ENCODE measurements at places on chromosomes 4 and X.

- DNase-seq, result no peak
Observed at GRCh38 chr4:141080668-141081067, 52.6 kb downstream of the RNF150 start.

DNA sequence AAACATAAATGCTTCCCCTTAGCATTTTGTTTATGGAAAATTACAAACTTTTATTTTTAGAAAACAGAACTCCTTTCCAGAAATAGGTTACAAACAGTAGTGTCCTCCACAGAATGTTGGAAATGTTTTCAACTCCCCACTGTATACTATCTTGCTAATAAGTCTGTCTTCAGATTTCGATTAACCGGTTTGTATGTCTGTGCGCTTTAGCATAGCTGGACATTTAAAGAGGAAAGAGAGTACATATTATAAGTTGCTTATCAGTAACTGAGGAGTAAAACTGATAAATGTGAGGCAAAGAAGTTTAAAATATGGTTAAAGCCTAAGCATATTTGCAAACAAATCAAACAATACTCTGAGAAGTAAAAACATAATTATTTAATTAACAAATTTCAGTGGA is 3.4 kb downstream of the CXCL8 start:
- no peak for DNase-seq

DNA sequence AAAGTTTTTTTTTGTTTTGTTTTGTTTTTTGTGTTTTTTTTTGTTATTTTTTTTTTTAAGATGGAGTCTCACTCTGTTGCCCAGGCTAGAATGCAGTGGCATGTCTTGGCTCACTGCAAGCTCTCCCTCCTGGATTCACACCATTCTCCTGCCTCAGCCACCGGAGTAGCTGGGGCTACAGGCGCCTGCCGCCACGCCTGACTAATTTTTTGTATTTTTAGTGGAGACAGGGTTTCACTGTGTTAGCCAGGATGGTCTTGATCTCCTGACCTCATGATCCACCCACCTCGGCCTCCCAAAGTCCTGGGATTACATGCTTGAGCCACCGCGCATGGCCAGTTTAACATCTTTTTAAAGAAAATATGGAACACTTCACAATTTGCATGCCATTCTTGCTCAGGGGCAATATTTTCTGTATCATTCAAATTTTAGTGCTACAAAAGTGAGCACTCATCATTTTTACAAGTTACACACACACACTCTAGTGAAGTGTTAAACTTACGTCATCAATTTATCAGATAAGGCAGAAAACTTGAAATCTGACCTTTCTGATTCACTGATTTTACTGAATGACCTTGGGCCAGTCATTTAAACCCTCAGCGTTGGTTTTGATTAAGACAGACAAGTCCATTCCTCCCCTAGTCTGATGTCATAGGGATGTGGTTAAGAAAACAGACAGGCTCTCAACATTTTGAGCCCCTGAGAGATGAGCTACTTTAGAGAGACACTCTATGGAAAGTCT is 61.2 kb downstream of the TRIM2 start:
- DNase-seq, result no peak

DNA sequence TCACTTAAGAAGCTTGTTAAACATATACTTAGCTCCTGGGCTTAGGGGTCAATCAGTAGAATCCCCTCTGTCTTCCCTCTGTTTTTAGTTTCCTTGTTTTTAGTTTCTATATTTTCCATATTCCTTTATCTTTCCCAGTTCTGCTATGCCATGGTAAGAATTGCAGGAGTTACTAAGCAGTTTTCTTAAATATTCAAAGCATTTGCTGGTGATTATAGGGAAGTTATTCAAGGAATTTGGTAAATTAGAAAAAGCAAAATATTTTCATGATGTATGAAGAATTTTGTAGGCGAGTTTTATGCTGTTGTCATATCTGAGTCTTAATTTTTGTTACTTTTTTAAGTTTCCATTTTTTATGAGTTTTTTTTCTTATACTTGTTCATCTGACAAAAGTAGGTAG is 91.6 kb upstream of the NUDT6 start:
- DNase-seq, result no peak

DNA sequence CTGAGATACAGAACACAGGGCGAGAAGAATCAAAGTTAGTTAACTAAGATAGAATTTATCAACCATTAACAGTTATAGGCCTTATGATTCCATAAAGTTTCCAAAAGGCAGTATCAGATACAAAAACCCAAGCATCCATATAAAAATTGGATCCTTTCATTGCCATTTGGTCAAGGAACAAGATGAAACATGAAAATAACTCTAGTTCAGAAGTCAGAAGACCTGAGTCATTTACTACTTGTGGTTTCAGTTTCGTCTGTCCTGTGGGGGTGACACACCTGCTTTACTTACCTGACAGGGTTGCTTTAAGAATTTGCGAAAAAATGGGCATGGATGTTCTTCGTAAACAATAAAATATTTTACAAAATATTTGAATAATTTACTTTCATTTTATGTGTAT is 130.8 kb downstream of the ANAPC10 start:
- no peak for DNase-seq

GRCh38 chr4:42641656-42642055 is 15.2 kb downstream of the ATP8A1 start:
- DNase-seq, result no peak

DNA sequence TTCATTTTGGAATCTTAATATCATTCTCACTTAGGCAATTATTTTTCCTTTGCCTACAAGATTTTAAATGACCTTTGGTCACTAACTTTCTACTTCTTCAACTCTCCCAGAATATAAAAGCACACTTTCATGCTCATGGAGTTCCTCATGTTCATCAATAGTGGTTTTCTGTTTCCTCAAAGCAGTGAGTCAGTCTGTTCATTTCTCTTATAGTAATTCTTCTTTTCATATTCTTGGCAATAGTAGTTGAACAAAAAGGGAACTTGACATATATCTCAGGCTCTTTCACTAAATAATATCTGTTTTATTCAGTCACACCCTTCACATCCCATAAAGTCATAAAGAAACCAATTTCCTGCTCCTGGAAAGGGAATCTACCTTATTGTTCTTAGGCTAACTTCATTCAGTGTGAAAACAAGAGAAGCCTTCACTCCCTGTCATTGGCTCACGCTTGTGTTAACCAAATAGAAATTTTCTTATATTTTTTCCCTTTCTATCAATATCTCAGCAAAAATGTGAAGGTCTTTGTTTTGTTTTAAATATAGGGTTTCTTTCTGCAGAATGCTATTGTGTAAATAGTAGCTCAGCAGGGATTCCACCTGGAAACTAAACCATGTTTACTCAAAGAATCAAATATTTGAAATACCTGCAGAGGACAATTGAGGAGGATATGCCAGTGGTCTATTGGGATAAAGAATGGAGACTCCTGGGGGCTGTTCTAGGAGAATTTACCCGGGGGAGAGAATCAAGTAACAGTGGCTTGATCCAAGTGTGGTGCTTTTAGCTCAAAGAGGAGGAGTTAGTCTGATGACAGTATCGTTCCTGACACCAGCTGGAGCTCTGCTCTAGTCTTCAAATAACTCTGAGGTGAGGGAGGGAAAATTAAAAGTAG is 13.4 kb upstream of the TNIP3 start:
- no peak for DNase-seq

GRCh38 chr4:168769416-168769815 is 240.6 kb downstream of the CBR4 start:
- no peak for DNase-seq

DNA sequence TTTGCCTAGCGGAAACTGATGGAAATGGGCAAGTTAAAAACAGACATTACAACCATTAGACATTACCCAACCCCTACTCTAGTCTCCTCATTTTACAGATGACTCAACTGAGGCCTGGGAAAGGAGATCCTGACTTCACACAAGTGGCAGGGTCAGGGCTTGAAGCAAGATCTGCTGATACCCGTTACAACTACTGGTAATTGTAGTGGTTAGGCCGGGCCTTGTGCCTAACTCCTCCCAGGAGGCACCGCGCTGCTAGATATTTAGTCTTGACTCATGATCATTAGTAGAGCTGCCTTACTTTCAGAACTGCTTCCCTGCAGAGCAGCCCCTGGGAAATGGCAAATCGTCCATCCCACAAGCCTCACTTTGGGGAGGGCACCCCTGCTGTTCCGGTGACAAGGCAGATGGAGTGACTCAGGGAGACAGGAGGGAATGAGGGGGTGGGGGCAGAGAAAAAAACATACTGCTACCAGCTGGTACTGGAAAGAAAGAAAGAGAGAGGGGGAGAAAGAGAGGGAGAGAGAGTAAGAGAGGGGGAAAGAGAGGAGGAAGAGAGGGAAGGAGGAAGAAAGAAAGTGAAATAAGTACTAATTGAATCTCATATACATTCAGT is 12.2 kb downstream of the ARHGEF6 start:
- DNase-seq, result no peak

DNA sequence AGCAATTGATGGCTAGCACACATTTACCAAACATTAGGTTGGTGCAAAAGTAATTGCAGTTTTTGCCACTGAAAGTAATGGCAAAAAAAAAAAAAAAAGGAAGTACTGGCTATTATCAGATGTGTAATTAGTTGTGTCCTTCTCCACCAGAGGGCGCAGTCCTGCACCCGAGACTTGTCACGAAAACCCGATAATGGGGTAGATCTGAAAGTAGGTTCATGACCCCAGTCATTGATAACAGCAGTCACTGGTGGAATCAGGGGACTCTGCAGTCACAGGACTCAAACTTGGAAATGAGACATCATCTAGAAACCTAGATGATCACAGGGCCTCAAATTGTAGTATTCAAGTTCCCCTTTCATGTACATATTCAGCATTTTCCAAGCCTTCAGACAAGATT is 13.1 kb upstream of the ACOT9 start:
- no peak for DNase-seq

Measured in stimulated activated CD4-positive, alpha-beta T cell treated with anti-CD3 and anti-CD28 coated beads, Interleukin-15, amount 100 ng/mL, for 1 hour (primary cell).